ENCODE measurements at places on chromosomes 16 and 17.

GRCh38 chr17:29291163-29291752 lies 2.7 kb downstream of the NUFIP2 start:
- DNase-seq, result no peak

- peak; percentile 82 for DNase-seq
These were observed at the start of gene CACNA1H for GRCh38 chr16:1152651-1153259. TSS of gene CACNA1H (plus strand) at chr16:1153106. CDS start at chr16:1153738, 632 bp downstream.

DNA sequence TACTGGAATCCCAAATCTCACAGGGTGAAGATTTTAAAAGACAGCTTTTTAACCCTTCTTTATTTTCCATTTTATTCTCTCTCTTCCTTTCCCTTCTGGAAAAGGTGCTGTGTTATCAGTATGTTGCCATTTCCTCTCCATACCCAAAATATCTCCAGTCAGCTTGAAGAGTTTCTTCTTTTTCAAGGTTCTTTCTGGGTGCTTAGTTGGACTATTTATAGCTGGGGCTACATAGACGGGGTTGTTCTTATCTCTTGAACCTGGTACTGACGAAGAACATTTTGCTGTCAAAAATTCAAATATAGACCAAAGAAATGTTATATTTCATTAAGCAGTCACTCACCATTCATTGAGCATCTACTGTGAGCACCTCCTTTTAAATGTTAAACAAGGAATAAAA lies 48.6 kb downstream of the IST1 start:
- no peak for DNase-seq

GRCh38 chr16:84048270-84048669 lies 5.7 kb upstream of the SLC38A8 start:
- DNase-seq, result no peak

DNA sequence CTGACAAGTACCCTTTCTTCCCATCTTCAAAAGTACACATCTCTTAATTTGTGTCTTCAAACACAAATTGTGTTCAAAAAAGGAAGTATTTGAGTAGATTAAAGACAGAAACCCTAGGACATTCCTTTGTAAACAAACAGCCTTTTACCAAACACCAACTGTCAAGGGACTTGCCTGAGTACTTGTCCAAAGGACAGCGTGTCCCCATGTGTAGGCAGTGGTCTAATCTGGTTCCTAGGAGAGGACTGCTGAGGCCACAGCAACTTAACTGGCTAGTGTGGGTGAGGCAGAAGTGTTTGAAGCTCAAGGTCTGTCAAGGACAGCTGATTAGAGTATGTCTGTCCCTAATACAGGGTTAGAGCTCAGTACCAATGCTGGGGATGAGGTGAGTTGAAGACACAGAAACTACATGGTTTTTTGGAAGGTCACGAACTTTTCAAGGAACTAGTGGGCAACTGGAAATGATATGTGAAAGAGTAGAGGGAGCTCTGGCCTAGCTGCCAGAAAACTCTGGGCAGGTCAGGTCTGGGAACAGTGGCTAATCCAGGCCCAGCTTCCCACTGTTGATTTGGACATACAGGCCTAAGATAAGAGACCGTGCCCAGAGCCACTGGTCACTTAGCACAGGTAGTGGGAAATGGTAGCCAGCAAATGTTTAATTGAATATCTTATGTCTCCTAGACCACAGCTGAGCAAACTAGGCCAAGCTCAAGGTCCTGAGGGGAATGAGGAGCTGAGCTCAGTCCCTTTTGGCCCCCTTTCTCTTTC lies 10.1 kb downstream of the HMOX2 start:
- no peak for DNase-seq

DNA sequence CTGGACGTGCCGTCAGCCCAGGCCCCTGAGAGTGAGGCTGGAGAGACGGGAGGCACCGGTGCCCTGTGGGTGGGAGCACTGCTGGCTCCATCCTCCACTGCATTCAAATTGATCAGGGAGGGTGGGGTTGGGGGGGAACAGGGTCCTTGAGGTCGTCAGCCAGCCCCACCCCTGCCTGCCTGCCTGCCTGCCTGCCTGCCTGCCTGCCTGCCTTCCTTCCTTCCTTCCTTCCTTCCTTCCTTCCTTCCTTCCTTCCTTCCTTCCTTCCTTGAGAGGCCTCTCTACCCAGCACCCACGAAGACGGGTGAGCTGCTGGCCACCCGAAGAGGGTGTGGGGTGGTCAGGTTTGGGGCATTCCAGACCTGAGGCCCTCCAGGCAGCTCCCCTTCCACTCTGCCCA lies 16.0 kb downstream of the BAHCC1 start:
- DNase-seq, result no peak

DNA sequence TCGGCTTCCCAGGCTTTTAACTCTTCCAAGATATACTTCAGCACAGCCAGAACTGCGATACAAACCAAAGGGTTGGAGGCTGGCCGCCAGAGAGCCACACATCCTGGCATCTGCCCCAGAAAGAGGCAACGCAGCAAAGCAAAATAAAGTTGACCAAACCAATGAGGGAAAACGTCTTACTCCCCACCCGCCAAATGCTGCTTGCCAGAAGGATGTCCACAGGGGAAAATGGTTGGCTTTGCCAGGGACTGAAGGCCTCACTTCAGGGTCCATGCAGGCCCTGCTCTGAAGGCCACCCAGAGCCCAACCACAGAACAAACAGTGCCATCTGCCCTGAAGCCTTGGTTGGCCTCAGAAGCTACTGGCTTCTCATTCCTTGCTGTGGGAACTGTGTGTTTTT lies 15.0 kb downstream of the CACNG1 start:
- peak; percentile 4 for DNase-seq

DNA sequence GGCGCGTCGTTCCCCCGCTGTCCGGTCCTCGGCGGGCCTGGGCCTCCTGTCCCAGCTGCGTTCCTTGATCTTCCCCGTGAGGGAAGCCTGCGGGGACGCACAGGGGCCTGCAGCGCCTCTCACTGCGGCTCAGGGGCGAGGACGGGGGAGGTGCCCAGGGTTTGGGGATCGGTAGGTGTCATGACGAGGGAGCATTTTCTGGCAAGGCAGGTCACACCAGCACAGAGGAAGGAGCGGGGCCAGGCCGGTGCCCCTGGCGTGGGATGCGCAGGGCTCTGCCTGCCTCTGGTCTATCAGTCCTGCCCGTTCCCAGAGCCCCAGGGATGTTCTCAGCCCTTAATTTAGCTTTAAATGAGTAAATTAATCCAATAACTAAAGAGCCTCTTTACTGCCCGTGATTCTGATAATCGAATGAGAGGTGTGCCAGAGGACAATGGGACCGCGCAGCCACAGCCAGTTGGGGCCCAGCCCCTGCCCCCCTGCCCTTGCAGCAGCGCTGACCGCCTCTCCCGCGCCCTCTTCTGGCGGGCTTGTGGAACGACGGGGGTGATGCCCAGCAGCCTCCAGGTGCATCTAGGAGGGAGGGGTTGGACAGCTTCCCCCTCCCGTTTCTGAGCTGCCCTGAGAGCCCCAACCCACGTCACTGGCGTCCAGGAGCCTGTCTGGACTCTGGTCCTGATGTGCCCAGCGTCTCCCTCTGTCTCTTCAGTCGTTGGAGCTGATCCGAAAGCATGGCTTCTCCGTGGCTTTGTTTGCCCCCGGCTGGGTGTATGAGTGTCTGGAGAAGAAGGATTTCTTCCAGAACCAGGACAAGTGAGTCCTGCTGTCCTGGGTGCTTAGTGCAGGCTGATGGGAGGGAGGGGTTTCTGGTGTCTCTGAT lies 7.9 kb downstream of the ENGASE start:
- DNase-seq, result peak; percentile 74

GRCh38 chr17:83110735-83111134 lies 31.3 kb downstream of the METRNL start:
- no peak for DNase-seq

- no peak for DNase-seq
These were observed 13.4 kb downstream of the GINS2 start for GRCh38 chr16:85675251-85675874.

DNA sequence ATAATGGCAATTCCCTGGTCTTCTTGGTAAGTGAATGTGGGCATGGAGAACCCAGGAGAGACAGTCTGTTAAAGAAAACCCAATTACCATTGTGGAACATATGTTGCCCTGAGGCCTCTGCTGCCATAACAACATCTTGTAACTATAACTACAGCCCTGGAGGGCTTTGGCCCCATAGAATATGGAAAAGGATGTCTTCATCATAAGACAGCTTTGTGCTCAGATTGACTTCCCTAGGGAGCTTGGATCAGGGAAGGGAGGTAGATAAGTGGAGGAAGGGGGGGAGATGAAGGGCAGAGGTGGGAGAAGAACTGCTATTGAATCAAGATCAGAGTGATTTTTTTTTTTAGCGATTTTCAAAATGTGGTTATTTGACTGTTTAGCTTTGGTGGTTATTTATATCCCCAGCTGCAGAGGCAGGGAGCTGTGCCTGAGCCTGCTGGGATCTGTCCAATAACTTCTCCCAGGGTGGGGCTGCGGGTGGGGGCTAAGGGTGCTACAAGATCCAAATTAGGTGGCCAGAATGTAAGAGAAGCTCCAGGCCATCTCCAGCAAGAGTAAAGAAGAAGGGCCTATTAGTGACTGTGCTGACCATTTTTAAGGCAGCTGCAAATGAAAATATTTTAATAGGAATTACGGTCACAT lies 5.3 kb upstream of the KAT7 start:
- DNase-seq, result no peak

GRCh38 chr17:3663102-3664011 lies 5.0 kb downstream of the TAX1BP3 start:
- no peak for DNase-seq

- DNase-seq, result no peak
These were observed 392 bp downstream of the ZNF213 start for GRCh38 chr16:3135126-3135715.
